EH (cell line): ENCODE measurements at places on chromosomes 4 and X.

GRCh38 chr4:89337681-89338080 is 30.1 kb upstream of the GPRIN3 start:
- DNase-seq = no peak

DNA sequence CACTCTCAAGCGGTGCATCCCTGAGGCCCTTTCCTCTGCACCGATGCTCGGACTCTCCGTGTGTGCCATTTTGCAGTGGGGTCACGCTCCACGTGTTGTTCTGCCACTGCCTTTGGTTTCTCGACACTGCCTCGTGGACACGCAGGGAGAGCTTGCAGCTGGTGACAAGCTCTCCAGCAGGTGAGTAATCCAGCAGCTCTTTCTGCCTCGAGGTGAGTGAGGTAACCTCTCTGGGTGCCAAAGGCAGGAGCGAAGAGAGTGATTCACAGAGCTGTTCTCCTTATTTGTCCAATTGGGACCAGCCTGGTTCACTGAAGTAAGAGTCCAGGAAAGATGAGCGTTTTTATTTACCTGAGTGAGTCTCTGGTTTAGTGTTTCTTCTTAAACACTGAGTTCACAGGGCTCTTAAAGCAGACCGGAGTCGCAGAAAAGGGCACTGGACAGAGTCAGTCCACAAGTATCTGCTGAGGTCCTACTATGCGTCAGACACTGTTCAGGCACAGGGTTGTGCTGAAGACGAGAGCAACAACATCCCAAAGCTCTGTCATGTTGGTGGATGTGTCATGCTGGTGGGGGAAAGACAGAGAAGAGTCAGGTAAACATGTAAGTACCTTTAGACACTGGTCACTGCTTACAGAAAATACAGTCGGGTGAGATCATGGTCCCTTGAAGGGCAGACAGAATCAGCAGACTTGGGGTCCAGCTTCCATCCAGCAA is 61.8 kb downstream of the FHDC1 start:
- no peak for DNase-seq

DNA sequence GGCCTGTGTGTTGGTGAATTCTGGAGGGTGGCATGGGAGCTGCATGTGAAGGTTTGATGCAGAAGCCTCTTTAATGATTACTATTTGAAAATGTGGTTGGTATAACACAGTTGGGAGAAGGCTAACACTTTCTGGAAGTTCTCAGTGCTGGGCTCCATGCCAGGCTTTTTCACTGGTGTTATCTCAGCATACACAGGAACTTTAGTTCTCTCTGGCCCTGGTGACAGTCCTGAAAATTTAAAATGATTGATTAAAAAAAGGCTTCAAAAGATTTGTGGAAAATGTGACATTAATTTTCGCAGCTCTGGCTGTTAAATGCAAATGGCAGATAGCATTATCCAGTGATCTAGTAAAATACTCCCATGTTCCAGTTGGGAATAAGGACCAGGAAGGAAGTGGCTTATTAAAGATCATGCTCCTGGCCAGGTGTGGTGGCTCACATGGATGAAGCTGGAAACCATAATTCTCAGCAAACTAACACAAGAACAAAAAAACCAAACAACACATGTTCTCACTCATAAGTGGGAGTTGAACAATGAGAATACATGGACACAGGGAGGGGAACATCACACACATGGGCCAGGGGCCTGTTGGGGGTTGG is 36.6 kb downstream of the DIPK2B start:
- no peak for DNase-seq

DNA sequence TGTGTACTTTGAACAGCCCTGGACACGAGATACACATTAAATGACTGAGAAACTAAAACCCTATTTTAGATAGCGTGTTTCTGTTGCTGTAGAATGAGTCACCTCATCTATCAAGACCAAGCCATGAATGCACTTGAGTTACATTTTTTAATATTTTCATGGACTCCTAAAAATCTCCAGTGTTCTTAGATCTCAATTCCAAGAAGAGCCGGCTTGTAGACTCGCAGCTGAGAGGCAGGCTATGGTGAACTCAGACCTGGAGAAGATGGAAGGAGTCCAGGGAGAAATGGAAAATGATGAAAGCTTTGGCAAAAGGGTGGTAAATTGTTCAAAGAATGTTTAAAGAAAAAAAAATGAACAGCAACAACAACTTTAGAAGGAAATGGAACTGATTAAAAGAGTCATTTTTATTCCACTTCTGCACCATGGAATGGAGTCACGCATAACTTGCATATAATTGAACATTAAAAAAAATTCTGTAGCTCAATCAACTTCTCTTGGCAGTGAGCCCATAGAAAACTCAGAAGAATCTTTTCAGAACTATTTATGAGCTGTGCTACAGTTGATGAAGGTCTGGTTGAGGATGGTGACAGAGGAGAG is 129.8 kb downstream of the MXRA5 start:
- DNase-seq = peak; percentile 58

DNA sequence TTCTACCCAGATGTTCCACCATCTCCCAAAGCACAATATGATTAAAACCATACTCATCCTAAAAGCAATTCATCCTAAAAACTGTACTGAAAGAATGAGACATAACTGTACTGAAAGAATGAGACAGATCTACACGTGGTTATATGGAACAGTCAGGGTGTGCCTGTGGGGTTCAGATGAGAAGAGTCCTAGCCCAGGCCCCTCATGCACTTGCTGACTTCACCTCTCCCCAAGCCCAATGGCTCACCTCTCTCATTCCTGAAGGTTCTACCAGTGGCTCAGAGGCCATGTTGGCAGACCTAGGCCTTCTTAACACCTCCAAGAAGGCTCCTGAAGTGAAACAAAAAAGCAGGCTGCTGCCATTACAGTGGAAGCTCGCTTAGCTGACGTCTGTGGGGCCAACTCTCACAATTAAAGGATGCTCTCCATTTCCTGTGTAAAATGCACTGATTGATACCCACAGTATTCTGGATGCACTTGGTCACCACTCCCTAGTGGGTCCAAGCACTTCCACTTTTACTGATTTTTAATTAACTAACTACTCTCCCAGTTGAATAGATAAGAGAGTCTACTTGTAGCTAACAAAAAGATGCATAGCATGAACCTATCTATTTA is 3.8 kb downstream of the PLAC1 start:
- no peak for DNase-seq

DNA sequence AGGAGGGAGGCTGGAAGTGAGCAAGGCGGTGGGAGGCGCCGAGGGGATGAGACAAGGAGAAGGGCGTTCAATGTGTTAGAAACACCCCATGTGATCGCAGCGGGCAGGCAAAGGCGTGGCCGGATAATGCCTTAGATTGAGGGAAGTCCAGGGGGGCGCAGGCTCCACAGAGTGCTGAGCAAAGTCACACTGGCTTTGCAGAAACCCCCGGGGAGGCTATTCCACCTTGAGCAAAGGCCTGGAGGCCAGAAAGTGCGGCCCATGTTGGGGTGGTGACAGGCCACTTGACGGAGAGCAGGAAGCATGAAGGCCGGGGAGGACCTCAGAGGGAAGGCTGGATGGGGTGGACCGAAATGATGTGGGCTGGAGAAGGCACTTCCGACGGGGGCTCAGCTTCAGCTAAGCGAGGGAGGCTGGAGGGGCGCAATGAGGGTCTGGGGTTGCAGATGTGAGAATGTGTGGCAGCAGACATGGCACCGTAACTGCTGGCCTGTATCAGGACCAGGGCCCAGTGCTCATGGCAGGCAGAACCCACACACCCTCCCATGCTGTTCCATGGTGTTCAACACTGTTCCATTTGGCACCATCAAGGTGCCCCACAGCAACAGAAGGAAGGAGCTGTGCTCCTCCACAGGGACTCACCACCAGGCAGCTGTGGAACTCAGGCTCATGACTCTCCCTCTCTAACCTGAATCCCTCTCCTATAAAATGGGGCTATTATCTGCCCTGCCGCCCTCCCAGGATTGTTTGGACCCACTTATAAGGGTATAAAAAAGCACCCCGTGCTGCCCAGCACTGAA is 50.3 kb downstream of the HMX1 start:
- no peak for DNase-seq

- no peak for DNase-seq
These were observed 109.9 kb downstream of the ZNF330 start for GRCh38 chr4:141330616-141331015.

DNA sequence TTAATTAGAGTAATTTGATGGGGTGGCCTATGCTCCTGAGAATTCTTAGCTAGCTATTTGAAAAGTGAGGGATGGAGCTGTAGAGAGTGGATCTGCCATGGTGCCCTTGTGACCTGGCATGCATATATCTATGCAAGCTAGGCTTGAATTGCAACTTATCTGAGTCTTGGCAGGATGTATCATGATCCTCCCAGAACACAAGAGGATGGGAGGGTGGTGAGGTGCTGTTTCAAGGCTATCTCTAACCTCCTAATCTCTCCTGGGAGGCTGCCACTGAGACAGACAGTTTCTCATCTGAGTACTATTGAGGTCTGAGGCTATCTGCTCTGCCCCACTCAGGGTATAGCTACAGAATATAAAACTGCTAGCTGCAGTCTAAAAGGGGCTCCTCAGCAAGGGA is 56.6 kb downstream of the BRCC3 start:
- DNase-seq = no peak

DNA sequence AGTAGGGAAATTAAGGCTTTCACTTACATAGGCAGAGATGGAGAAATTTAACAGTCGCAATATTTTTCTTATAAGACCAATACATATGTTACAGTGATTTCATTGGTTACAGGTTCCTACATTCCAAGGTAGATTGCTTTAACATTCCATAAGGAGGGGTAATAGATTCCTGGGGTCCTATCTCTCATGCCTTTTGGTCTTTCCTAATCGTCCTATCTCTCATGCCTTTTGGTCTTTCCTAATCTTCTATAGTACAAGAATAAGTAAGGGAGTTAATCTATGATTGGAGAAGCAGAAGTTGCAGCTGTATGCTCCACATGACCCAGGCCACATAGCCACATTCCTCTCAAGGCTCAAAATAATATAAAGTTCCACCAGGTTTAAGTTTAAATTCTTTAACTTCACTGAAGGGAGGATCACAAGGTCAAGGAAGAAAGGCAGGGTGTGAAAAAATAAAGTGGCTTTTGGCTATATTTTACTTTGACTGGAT is 285.0 kb upstream of the BOD1L1 start:
- DNase-seq = no peak

- DNase-seq = no peak
These were observed 5.4 kb upstream of the ACE2 start for GRCh38 chrX:15606136-15606535.

DNA sequence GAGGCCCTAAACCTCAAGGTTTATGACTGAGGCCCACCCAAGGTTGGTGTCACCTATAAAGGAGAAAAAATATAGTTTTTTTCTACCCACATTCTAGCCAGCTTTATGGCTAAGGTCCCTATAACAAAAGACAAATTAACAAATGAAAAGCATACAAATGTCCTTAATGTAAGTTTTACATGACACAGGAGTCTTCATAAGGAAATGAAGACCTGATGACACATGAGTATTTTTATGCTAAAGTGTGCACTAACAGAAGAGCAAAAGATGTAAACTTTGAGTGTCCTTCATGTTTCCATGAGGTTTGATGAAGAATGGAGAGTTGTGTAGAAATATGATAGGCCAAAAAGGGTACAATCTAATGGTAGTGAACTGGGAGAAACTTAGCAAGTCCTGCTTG is 114.7 kb upstream of the INTU start:
- no peak for DNase-seq

- peak; percentile 94 for DNase-seq
These were observed 18.8 kb upstream of the YTHDC1 start for GRCh38 chr4:68368691-68369131.

DNA sequence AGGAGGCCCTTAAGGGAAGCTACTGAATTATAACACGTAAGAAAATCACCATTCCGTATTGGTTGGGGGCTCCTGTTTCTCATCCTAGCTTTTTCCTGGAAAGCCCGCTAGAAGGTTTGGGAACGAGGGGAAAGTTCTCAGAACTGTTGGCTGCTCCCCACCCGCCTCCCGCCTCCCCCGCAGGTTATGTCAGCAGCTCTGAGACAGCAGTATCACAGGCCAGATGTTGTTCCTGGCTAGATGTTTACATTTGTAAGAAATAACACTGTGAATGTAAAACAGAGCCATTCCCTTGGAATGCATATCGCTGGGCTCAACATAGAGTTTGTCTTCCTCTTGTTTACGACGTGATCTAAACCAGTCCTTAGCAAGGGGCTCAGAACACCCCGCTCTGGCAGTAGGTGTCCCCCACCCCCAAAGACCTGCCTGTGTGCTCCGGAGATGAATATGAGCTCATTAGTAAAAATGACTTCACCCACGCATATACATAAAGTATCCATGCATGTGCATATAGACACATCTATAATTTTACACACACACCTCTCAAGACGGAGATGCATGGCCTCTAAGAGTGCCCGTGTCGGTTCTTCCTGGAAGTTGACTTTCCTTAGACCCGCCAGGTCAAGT is 6.9 kb upstream of the MSANTD1 start:
- DNase-seq = peak; percentile 45

DNA sequence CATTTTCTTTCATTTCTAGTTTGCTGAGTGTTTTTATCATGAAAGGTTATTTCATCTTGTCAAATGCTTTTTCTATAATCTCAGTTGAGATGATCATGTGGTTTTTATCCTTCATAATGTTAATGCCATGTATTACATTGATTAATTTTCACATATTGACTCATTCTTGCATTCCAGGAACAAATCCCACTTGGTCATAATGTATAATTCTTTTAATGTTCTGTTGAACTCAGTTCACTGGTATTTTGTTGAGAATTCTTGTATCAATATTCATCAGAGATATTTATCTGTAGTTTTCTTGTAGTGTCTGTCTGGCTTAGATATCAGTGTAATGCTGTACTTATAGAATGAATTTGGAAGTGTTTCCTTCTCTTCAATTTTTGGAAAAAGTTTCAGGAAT is 16.7 kb upstream of the LHFPL1 start:
- DNase-seq = no peak

GRCh38 chr4:163922302-163922701 is 427.8 kb downstream of the TMA16 start:
- DNase-seq = no peak

GRCh38 chr4:150583287-150584110 is 1.5 kb downstream of the MAB21L2 start:
- DNase-seq = peak; percentile 13

DNA sequence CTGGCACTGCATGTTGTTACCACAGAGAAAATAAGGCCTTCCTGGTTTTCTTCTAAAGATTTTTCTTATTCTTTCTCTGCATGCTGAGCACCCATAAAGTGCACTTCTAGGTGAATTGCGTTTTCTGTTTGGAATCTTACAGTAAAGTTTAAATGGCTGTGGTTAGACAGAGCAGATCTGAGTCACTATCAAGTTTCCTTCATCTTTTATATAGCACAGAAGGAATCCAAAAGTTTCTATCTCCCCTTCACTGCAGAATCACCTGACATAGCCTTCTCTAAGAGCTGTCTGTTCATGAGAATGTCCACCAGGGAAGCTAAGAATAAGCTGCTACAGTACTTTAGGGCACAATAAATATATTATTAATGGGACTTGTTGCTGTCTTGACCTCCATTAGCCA is 455.5 kb upstream of the FAM241A start:
- peak; percentile 61 for DNase-seq

GRCh38 chr4:72338060-72338459 is 231.0 kb downstream of the ADAMTS3 start:
- no peak for DNase-seq

GRCh38 chr4:154521607-154522006 is 28.6 kb downstream of the PLRG1 start:
- no peak for DNase-seq

GRCh38 chr4:182922501-182923284 is 5.5 kb upstream of the DCTD start:
- peak; percentile 42 for DNase-seq
